ENCODE measurements at places on chromosomes 7 and 10.

DNA sequence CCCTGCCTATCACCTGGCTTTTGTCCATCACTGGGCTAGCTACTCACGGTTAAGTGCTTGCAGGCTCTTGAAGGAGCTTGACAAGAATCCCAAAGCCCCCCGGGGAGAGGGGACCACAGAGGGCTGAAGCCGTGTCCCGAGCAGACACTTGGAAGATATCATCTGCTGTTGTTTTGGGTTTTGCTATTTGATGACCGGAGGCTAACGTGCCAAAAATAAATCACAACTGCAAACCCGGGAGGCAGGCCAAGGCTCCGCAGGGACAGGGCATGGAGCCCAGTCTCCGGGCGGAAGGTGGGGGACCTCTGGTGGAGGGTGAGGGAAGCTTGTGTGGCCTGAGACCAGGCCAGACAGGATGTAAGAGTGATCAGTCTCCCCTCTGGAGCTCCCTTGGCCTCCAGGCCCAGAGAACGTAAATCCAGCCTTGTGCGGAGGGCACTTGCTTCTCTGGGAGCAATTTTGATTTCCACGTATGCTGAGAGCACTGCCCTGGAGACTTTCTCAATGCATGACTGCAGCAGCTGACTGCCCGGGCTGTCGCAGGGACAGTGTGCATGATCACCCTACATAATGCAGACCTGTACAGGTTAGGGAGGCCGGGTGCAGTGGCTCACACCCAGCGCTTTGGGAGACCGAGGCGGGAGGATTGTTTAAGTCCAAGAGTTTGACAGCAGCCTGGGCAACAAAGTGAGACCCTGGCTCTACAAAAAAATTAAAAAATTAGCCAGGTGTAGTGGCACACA, at the start of gene PHKG1:
Gene PHKG1, minus strand, starts transcription at position 164 of the 743 bp plus-strand sequence. CDS start 4,011 bp downstream, outside the sequence.
- DNase-seq, result no peak

DNA sequence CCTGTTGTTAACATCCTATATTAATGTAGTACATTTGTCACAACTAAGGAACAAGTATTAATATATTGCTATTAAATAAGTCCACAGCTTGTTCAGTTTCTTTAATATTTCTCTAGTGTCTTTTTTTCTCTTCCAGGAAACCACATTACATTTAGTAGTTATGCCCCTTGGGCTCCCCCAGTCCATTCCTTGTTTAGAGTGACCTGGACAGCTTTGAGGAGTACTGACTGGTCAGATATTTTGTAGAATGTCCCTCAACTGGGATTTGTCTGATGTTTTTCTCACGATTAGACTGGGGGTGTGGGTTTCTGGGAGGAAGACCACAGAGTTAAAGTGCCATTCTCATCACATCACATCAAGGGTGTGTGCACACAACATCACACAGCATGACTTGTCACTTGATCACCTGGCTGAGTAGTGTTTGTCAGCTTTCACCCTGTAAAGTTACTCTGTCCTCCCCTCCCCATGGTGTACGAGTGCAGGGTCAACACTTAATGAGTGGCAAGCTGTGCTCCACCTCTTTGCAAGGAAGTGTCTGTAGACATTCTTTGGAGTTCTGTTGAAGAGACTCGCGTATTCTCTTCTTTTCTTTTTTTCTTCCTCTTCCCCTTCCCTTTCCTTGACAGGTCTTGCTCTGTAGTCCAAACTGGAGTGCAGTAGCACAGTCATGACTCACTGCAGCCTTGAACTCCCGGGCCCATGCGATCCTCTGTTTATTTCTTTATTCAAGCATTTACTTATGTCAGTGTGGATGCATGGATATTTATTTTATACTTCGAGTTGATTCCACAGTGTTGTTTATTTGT, 10.2 kb downstream of the LMTK2 start:
- DNase-seq, result no peak

GRCh38 chr7:150986099-150986512, 4.7 kb upstream of the NOS3 start:
- no peak for DNase-seq

GRCh38 chr10:72626444-72626754, 520 bp upstream of the MICU1 start:
- DNase-seq, result no peak

DNA sequence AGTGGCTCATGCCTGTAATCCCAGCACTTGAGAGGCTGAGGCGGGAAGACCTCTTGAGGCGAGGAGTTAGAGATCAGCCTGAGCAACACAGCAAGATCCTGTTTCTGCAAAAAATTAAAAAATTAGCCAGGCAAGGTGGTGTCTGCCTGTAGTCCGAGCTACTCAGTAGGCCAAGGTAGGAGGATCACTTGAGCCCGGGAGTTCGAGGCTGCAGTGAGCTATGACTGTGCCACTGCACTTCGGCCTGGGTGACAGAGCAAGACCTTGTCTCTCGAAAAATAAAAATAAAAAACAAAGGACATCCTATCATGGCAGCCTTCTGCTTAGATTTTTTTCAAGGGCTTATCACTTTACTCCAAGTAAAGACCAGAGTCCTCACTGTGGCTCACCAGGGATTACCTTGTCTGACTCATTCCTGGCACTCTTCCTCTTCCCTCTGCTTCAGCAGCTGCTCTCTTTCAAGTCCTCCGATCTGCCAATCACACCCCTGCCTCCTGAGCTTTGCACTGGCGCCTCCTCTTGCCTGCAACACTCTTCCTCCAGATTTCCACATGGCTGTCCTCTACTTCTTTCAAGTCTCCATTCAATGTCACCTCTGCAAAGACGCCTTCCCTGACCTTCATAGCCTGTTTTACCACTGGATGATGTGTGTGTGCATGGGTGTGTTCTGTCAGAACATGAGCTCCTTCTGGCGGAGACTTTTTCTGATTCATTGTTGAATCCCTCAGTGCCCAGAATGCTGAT, 7.7 kb downstream of the PRTFDC1 start:
- peak; percentile 20 for DNase-seq

DNA sequence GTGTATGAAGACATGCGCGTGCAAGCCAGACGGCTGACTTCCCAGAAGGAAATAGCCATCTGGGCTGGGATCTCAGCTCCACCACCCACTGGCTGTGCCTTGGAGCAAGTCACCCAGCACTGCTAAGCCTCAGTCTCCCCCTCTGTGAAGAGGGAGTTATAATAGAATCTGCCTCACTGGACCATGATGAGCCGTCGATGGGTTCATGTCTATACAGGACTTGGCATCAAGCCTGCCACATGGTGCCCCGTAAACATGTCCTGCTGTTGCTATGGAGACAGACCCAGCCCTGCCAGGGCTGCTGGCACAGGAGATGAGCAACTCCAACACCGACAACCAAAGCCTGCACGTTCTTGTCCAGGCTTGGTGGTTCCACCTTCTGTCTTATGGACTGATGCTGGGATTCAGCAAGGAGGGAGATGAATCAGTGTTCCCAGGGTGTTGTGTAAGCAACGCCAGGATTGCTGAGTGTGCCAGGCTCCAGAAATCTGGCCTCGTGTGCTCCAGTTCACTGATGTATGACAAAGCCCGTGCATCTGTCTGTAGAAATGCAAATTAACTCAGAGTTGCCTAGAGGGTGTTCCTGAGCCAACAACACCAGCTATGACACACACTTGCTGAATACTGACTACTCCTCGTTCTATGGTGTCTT, 5.6 kb downstream of the GPR15LG start:
- no peak for DNase-seq

- no peak for DNase-seq
Measured at GRCh38 chr10:18201877-18202276, 61.7 kb downstream of the CACNB2 start.

- no peak for DNase-seq
Measured at GRCh38 chr7:134307320-134307719, 9.4 kb downstream of the SLC35B4 start.

DNA sequence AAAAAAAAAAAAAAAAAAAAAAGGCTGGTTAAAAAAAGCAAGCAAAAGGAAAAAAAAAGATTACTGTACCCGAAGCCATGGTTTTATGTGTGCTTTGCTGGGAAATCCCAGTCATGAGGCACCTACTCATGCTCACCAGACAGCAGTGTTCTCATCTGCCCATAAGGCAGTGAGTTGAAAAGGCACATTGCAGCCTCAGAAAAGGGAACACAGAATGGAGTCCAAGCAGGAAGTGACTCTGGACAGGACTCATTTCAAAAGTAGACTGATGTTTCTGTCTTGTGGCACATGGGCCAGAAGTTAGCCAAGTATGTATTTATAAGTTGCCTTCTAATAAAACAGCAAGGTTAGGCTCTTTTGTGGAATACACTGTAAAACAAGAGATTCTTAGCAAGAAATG, 40.2 kb downstream of the PDSS1 start:
- DNase-seq, result no peak

- no peak for DNase-seq
Measured at GRCh38 chr10:80580638-80581468, 43.2 kb downstream of the SH2D4B start.

All from NCI-H1436 treated with DMSO at 0.1 percent for 48 hours (cell line).